Activated CD8-positive, alpha-beta memory T cell treated with anti-CD3 and anti-CD28 coated beads for 1 hour (primary cell): ENCODE measurements at places on chromosomes 1 and 21.

DNA sequence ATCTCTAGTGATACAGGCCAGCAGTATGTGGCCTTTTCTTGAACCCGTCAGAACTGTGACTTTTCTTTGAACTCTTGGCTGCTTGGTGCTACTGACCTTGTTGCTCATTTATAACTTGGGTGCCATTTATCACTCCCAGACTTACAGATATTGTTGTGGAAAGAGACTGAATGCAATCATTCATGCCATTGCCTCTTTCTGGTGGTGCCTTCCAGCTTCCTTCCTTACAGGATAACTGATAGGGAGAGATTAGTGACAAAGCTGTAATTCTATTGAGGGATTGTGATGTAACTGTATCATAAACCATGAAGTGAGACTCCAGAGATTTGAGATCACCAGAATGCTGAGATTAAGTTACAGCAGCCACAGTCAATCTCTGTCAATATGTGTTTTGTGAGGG, 256.5 kb downstream of the USP25 start:
- DNase-seq = no peak

DNA sequence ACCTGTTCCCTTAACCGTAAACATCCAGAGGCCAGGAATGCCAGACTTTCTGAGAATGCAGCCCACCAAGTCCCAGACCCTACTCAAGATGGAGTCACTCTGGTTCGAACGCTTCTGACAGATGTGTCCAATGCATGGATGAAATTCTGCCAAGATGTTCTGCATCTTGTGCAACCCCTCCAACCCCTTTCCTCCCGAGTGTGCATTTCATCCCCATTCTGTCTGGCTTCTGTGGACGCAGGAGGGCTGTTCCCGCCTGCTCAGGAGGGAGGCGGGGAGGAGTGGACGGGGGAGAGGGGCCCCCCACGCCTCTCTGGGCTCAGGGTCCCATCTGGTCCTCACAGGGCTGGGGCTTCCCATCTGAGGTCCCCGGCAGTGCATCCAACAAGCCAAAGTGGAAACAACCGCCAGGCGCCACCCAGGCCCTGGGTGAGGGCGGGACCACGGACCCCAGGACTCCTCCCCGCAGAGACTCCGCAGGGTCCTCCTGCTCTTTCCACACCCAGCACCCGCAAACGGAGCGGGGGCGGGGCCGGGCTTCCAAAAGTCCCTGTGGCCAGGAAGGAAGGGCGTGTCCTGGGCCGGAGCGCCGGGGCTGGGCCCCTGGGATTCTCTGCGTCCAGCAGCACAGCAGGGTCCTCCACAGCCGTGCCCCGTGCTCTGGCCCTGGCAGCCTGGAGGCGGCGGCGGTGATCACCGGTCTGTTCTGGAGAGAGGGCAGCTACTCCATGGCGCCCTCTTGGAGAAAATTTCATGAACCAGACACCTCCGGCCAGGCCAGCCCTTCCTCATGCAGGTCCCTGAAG, 27.8 kb upstream of the SUMO3 start:
- DNase-seq = peak; percentile 22

GRCh38 chr21:42537106-42537742, 23.6 kb downstream of the SLC37A1 start:
- no peak for DNase-seq

DNA sequence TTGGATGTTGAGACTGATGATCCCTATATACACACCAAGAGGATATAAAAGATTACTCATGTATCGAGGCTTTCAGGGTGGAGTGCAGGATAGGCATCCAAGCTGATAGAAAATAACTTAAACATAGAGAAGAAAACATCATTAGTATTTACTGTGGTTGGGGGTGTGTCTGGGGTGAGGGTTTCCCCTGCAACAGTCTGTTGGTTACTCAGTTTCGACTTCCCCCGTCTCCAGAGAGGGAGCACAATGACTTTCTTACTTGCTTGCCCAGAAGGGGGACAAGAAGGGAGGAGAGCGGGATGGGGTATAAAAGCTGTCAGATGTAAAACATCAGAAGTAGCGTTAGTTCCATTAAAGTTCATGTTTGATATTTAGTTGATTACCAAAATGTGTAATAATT, 717.4 kb upstream of the ZP4 start:
- no peak for DNase-seq

- no peak for DNase-seq
Observed at GRCh38 chr1:109149874-109150601, 36.1 kb downstream of the ELAPOR1 start.

DNA sequence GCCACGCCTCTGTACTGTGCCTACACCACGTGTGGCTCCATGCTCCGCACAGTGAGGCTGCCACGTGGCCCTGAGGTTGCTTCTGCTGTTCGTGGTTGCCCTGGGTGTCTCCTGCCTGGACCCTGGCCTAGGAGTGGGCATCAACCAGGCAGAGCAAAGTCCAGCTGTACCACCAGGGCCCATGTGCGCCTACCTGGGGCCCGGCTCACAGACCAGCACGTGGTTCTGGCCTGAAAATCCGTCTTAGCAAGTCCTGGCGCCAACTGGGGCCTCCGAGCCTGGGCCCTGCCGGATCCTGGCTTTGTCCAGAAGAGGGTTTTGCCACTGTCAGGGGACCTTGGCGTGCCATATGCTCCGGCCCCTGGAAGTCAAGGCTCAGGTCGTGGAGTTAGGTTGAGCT, 107.1 kb upstream of the TTC34 start:
- DNase-seq = no peak

- no peak for DNase-seq
Observed at GRCh38 chr21:34715985-34716596, 47.3 kb downstream of the CLIC6 start.

GRCh38 chr1:236657398-236657797, 28.9 kb upstream of the ACTN2 start:
- DNase-seq = no peak

GRCh38 chr1:3530926-3531818, 76.7 kb downstream of the ARHGEF16 start:
- DNase-seq = peak; percentile 44

GRCh38 chr1:60904099-60904851, 178.1 kb upstream of the NFIA start:
- no peak for DNase-seq

GRCh38 chr21:41508415-41509144, 622 bp upstream of the TMPRSS2 start:
- DNase-seq = no peak

GRCh38 chr1:83670909-83671565, 327.9 kb downstream of the TTLL7 start:
- no peak for DNase-seq

DNA sequence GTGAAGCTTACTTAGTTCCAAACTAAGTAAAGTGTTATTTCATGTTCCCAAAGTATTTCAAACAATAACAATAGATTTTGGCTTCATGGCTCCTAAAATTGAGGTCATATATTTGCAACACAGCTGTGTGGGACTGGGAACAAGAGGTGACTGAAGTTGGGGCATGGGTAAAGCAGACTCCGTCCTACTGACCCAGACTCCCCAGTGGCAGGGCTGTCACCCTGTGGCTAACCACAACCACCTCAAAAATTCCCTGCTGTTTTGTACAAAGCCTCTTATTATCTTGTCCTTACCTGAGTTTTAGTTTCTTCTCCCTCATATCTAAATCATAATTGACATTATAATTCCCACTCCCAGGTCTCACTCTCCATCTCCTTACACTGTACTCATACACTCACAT, 117.6 kb downstream of the PTGER3 start:
- DNase-seq = no peak

- no peak for DNase-seq
Observed at GRCh38 chr1:93076268-93076667, 2.8 kb upstream of the MTF2 start.

DNA sequence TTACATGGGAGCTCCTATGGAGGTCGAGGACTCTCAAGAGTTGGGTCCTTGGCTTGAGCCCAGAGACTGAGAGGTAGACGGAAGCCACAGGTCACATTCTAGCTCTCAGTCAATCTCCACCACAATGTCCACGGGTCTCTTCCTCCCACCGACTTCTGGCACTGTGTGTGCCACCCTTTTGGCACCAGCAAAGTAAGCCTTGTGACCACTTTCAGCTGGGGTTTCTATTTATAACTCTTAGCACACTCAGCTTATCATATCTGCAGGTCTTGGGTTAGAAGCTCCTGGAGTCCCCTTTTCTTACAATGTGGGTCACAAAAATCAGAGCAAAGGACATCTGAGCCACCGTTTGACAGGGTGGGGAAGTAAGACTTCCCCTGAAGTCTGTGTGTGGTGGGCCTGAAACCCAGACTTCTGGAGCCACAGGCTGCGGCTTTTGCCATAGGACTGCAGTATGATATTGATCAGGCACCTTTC, 28.3 kb downstream of the NCMAP start:
- DNase-seq = no peak

GRCh38 chr1:201714542-201715329, 114.2 kb upstream of the IPO9 start:
- no peak for DNase-seq

GRCh38 chr1:211648980-211649934, 26.2 kb downstream of the NEK2 start:
- DNase-seq = no peak

DNA sequence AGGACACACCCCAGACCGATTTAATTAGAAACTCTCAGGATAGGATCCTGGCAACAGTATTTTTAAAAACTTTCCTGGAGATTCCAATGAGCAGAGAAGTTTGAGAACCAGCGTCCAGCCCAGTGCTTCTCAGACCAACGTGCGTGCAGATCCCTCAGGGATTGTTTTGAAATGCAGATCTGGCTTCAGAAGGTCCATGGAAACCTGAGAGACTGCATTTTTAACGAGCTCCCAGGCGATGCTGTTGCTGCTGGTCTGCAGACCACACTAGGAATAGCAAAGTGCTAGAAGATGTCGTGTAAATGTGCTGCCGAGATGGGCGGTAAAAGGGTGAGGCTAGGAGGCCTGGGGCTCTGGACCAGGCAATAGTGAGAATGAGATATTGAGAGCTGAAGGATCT, 18.4 kb upstream of the CASQ1 start:
- no peak for DNase-seq

GRCh38 chr1:227654431-227654830, 80.7 kb downstream of the JMJD4 start:
- no peak for DNase-seq

GRCh38 chr1:67561704-67562113, 123.3 kb upstream of the GADD45A start:
- peak; percentile 72 for DNase-seq

- DNase-seq = no peak
Observed at GRCh38 chr1:37650173-37650572, 15.5 kb upstream of the RSPO1 start.

GRCh38 chr1:114725230-114725629, 8.7 kb upstream of the NRAS start:
- DNase-seq = no peak

DNA sequence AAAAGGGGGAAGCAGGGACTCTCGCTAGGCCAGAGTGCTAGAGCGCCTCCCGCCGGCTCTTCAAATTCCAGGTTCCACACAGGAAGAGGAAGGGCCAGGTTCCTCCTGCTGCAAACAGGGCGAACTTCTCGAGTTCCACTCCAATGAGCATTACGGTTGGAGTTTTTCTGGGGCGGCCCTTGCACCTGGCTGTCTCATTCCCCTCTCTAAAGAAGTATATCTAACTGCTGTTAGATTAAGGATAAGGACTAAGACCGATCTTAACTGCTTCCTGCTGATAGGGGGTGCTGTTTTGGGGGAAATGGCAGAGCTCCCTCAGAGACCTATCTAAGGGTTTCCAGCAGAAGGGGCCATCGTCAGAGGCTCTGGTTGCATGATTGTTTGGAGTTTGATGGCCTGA, 138.0 kb downstream of the RABGAP1L start:
- DNase-seq = no peak

GRCh38 chr1:63618011-63618410, 24.8 kb downstream of the PGM1 start:
- DNase-seq = no peak

- DNase-seq = no peak
Observed at GRCh38 chr1:117759535-117759934, 153.7 kb downstream of the TENT5C start.

GRCh38 chr1:10613340-10613739, 138.6 kb downstream of the PEX14 start:
- no peak for DNase-seq

GRCh38 chr1:42744148-42744413, 4.0 kb upstream of the CLDN19 start:
- no peak for DNase-seq

DNA sequence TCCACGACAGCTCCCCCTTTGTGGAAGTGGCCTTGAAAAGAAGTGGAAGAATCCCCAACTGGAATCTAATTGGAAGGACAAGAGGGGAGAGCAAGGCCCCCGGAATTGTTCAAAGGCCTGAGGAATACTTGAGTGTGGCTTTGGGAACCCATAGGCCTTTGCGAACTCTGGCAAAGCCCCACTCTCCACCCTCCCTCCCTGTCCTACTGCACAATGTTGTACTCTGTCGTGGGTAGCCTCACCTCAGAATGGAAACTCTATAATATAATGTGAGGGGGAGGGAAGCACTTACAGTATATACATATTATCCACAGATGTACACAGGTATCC, 28.5 kb downstream of the PLPP3 start:
- no peak for DNase-seq

GRCh38 chr1:161069731-161070270, at the start of gene ARHGAP30:
TSS of gene ARHGAP30 (minus strand) at chr1:161069891. CDS start at chr1:161069624, 267 bp downstream.
- DNase-seq = peak; percentile 68

DNA sequence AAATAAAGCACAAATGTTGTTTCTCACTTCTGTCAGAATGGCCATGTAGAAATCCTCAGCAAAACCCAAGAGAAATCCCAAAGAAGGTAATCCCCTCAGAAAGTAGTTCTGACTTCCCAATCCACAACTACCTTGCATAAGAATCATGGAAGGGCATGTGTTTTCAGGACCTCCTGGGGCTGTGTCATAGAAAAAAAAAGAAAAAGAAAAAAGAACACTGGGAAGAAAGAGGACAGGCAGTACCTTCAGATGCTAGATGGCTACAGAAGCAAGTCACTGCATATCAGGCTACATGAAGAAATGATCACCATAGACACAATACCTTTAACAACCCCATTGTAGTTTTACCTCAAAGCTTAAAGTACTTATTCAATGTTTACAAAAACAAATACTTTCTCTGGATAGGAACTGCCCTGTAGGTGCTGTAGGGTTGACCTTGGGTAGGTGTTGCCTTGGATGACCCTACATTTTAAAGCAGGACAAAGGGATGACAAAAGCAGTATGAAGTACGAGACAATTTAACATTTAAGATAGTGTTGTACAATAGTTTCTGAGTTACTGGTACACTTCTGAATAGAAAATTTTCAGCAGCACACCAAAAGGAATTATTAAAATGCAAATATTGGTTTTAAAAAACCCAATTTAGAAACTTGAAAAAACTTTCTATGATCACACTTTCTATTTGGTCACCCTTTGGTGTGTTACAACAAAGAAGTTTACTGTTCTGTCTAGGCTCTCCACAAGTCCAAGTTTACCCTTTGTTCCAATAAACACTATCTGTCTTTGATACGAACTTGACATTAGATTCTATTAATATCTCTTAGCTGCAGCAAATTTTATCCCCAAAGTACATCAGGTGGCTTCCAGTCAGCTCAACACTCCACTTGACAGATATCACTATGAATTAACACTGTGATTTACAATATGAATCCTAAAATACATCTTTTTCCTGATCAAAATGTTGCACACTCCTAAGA, 5.0 kb downstream of the TRIT1 start:
- no peak for DNase-seq

- DNase-seq = no peak
Observed at GRCh38 chr1:43622471-43622870, 27.5 kb upstream of the KDM4A start.
